ENCODE measurements at places on chromosomes 7 and 10. TPM values are rescaled to one million over a fixed set of nuclear protein-coding genes. Genes with fewer than 3 reads are reported as not detected.

DNA sequence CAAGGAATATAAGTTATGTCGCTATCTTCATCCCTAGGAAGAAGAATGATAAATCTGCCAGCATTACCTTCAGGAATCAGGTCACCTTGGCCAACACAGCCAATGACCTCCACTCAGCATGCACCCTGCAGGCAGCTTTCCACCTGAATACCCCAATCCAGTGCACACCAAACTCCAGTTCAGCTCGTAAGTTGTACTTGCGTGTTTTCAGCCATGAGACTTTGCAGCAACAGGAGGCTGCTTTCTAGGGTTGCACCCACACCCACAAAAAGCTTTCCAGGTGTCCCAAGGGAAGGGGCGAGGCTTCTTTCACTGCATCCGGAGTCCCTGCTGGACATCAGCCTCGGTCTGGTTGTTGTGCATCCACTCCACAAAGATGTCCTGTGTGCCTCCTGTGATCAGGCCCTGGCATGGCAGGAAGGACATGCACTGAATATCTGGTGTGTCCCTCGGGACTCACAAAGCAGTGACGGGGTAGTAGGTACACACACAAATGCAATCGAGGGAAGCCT is 282.9 kb downstream of the GRID1 start:
- no peak for DNase-seq

- DNase-seq: no peak
Observed at GRCh38 chr10:90652519-90652918, 205.3 kb downstream of the HTR7 start.

- no peak for DNase-seq
Observed at GRCh38 chr7:835485-836401, 3.5 kb downstream of the SUN1 start.

GRCh38 chr10:124992462-124993344 is 50.8 kb downstream of the ZRANB1 start:
- peak; percentile 45 for DNase-seq

GRCh38 chr7:129896568-129897382 is 56.0 kb downstream of the UBE2H start:
- no peak for DNase-seq

GRCh38 chr7:118000480-118001202 is 127.4 kb upstream of the CTTNBP2 start:
- no peak for DNase-seq

- no peak for DNase-seq
Observed at GRCh38 chr10:122255509-122256301, 15.4 kb upstream of the BTBD16 start.

DNA sequence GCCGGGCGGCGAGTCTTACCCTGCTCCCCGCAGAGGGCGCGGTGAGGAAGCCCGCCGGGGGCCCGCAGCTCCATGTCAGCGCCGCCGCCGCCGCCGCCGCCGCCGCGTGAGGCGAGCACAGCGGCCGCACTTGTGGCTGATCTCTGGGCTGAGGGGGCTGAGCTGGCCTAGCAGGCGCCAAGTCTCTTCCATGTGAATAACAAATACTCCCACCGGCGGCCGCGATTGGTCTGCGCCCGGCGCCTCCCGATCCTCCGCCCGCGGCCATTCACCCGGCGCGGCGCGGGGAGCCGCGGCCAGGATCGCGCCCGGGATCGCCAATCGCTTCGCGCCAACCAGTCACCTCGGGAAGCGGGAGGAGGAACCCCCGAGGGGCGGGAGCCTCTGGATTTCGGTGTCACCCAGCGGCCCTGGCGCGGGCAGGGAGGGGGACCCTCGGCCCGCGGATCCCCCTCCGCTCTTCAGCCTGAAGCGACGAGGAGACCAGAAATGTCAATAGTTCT is at the start of gene GRM8:
TSS of gene GRM8 (minus strand) at position 164 of the 503 bp plus-strand sequence.
- peak; percentile 27 for DNase-seq

DNA sequence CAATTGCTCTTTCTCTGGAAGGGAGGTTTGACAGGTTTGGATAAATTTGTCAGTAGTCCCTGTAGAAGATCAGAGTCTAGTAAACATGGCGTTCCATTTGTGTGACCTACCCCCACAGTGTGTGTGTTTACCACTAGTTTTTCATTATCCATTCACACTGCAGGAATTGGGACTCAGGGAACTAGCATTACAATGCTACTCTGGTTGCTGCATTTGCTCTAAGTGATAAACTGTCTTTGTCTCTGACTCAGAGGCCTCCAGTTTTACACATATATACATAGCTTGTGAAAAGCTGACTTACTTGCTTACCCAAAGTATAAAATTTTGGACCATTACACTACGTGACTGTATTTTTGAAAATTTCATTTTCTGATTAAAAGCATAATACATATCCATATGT is 1604.0 kb downstream of the REEP3 start:
- no peak for DNase-seq

GRCh38 chr7:80859272-80859970 is 59.4 kb downstream of the SEMA3C start:
- DNase-seq: peak; percentile 21

GRCh38 chr7:41630741-41631140 is 72.1 kb downstream of the INHBA start:
- DNase-seq: no peak

- DNase-seq: no peak
Observed at GRCh38 chr7:98909487-98909886, 31.2 kb downstream of the TRRAP start.

DNA sequence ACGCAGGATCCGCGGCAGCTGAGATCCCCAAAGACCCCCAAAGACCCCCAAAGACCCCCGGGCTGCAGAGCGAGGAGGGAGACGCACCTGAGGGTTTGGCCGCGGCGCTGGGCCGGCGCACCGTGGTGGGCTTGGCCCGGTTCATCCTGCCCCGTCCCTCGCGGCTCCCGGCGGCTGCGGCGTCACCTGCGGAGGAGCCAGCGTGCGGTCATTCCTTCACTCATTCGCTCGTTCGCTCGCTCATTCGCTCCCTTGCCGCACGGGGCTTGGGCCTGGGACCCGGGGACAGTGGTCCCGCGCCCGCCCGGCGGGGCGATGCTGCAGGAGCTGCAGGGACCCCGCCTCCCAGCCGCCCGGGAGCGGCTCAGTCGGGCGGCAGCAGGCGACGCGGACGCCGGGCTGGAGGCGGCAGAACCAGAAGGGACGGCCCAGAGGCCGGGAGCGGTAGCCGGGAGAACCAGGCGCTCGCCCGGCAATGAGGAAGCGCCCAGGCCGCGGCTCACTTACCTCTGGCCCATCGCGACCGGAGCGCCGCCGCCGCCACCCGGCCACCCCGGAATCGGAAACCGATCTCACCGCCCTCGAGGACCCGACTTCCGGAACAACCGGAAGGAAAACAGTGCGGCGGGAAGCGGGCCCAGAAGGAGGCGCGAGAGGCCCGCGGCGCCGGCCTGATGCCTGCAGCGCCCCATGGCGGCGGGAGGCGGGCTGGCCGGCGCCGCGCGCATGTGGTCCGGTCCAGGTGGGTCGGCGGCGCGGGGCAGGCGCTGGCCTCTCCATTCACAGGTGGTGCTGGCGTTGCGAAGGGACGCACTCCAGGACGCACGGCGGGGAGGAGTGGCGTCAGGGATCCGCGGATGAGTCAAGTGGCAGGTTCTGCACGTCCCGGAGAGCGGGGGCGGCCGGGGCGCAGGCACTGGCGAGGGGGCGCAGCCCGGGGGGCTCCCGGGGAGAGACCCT is at the start of gene INTS1:
TSS of gene INTS1 (minus strand) at position 574 of the 960 bp plus-strand sequence. CDS start at position 145, 429 bp downstream.
- peak; percentile 91 for DNase-seq

DNA sequence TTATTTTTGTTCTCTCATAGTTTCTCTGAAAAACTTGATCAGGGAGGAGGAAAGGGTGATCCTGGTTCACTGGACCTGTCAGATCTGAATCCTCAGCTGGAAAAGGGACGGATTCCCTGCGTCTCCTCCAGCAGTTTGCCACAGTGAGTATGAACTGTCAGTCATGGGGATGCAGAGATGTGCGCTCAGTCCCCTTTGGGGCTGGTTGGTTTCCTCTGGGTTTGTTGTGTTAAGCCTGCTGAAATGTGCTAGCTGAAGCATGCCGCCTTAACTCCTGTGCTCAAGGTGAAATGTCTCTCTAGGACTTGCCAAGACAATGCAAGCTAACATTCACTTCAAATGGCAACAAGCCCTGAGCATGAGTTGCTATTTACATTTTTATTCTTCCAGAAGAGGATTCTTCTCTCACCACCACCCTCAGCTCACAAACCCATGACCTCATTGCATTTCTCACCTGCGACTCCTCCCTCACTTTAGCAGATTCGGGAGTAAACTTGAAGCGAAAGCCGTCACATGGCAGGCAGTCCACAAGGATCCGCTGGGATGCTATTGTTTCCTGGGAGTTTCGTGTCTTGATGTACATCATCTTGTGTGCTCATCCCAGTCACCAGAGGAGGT is 192.9 kb upstream of the FZD8 start:
- no peak for DNase-seq

- DNase-seq: no peak
Observed at GRCh38 chr7:157352516-157352915, 15.7 kb downstream of the DNAJB6 start.

DNA sequence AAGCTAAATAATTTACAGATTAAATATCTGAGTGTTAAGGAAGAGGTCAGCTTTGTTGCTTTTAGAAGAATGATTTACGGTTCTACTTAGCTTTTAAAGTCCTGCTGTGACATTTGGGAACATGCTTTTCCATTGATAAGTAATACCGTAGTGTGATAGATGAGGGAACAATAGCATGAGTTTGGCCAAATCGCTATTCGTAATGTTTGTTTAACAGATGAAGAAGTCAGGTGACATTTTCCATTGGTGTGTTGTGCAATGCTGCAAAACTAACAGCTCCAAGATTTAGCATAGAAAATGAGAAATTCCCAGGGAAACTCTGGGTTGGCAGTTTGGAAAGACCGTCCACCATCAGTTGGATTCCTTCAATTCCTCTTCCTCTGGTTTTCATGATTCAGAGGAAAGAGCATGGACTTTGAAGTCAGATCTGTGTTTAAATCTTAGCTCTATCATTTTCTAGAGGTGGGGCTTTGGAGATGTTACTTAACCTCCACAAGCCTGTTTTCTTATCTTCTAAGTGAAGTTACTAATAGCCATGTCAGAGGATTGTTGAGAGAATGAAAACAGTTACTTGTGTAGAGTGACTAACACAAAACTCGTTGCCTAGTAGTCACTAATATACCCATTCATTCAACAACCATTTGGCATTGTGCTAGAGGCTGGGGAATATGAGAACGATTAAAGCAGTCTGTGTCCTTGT is 140.4 kb upstream of the BMPER start:
- DNase-seq: no peak

Gene GFRA1
- total RNA-seq: 5.1 TPM

Gene IRF5
- 2.2 TPM for total RNA-seq

Gene CDHR3
- 11.4 TPM for total RNA-seq

Gene PAXIP1
- total RNA-seq: 5.8 TPM

Gene ELFN1
- total RNA-seq: 10.5 TPM

Gene VSTM4
- total RNA-seq: 21.1 TPM

Gene SEMA3A
- 1.9 TPM for total RNA-seq

Gene NUTM2A
- total RNA-seq: 2.2 TPM

Gene PSMA2
- 77.7 TPM for total RNA-seq

Gene TEX36
- total RNA-seq: not detected
